ENCODE measurements at places on chromosomes 12 and 14.

GRCh38 chr14:61780125-61780524 lies 17.9 kb downstream of the SNAPC1 start:
- no peak for DNase-seq

DNA sequence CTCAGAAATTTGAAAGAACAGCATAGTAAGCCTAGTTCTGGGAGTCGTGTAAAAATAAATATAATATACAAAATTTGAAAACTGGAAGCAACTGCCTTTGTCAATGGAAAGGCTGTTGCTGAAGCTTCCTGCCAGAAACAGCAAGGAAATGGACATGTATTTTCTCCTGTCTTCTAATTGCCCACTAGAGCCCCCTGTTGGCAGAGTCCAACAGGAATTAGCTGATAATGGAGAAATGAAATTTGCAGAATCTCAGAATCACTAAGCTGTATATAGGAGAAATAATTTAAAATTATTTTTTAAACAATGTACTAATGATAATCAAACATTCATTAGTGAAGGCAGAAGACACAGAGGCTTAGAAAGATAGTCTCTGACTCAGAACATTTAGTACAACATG lies 414.8 kb downstream of the SLC6A15 start:
- DNase-seq: peak; percentile 38

DNA sequence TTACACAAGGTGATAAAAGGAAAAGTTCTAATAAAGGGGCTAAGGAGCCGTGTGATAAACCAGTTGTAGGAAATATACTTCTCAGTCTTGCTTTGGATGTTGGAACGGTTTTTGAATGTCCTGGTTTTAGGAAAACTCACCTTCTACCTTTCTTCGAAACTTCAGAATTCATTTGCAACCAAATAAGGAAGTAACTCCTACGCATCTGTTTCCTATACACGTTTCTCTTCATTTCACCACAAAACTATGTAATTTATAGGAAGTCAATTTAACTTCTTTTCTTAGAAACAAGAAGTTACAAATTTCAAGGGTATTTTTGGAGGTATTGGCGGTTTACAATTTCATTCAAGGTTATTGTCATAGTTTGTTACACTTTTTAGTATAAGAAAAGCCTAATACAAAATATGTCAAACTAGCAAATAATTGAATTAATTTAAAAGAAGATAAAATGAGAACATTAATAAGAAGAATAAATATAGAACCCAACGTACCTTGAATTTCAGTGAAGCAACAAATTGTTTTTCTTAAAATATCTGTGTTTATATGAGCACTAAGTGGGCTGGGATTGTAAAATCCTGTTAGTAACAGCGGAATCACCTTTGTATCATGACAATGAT lies 33.2 kb upstream of the CD69 start:
- DNase-seq: no peak

- DNase-seq: no peak
These were observed 3.1 kb downstream of the HIF1A start for GRCh38 chr14:61698206-61698980.

GRCh38 chr12:93229494-93230325 lies 148.0 kb upstream of the NUDT4 start:
- no peak for DNase-seq

- peak; percentile 77 for DNase-seq
These were observed 12.2 kb upstream of the TUBA1A start for GRCh38 chr12:49200919-49201594.

Measured in NCI-H2029 (cell line).